NCI-H524 treated with DMSO at 0.1 percent for 48 hours (cell line): ENCODE measurements at places on chromosomes 1 and 21.

- no peak for DNase-seq
Observed at GRCh38 chr1:29732453-29732852, 496.1 kb downstream of the PTPRU start.

GRCh38 chr1:42767510-42768000 lies 506 bp downstream of the C1orf50 start:
- no peak for DNase-seq

DNA sequence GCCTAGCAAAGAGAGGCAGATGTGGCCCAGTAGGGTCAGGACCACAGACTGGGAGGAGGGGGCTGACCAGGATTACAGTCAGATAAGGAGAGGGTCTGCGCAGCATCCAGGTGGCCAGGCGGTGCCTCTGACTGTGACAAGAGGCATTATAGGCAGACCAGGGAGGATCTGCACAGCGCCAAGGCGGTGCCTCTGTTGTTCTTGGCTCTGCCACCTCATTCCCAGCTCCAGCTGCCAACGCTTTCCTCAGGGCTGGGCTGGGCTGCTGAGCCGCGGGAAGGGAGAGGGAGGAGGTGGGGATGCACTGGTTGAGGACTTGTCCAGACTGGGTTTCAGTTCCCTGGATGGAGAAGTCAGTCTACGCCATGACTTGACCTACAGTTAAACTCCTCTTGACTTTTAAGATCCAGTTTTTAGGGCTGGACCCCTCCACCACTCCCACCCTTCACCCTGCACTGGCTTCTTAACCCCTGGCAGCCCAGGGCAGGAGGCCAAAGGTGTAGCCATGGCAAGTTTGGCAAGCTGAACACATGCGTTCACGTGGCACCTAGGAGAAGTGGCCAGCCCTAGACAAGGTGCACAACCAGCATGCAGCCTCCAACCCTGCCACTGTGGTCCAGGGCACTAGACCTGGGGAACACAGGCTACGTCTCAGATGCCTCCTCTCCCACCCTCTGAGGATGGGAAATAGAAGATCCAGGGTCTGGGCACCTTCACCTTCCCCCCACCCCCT lies 4.5 kb upstream of the CRABP2 start:
- DNase-seq = peak; percentile 26

GRCh38 chr1:180527101-180527669 lies 24.8 kb upstream of the ACBD6 start:
- DNase-seq = no peak

GRCh38 chr1:204112876-204113730 lies 38.7 kb downstream of the ETNK2 start:
- DNase-seq = no peak

GRCh38 chr21:32544697-32545096 lies 40.6 kb downstream of the TCP10L start:
- DNase-seq = no peak

GRCh38 chr1:155051342-155051776 lies 243 bp downstream of the ADAM15 start:
- DNase-seq = no peak

- DNase-seq = no peak
Observed at GRCh38 chr1:3101124-3101939, 32.3 kb downstream of the PRDM16 start.

GRCh38 chr21:36663033-36663855 lies 35.7 kb upstream of the SIM2 start:
- no peak for DNase-seq

DNA sequence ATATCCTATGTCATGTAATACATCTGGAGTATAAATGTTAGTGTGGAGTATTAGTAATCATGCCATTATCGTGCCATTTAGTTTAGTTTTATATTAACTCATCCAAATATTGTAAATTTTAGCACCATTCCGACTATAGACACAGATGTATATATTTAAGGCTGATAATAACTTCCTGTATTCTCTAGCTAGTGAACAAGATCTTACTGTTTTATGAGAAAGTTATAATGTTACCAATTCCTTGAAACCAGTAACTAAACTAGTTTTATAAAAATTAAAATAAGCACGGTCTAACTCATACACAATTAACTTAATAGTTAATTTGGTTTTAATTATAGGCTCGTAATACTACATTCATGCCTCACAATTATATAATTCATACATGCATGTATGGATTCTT lies 808.6 kb downstream of the USP25 start:
- no peak for DNase-seq

- DNase-seq = no peak
Observed at GRCh38 chr1:218983848-218984247, 189.8 kb upstream of the LYPLAL1 start.

- DNase-seq = no peak
Observed at GRCh38 chr1:183198463-183198862, 12.4 kb downstream of the LAMC2 start.
